Activated CD8-positive, alpha-beta memory T cell treated with anti-CD3 and anti-CD28 coated beads for 1 hour (primary cell): ENCODE measurements at places on chromosomes 6 and 20.

GRCh38 chr6:89927791-89928550 is 33.7 kb downstream of the GJA10 start:
- DNase-seq: no peak

DNA sequence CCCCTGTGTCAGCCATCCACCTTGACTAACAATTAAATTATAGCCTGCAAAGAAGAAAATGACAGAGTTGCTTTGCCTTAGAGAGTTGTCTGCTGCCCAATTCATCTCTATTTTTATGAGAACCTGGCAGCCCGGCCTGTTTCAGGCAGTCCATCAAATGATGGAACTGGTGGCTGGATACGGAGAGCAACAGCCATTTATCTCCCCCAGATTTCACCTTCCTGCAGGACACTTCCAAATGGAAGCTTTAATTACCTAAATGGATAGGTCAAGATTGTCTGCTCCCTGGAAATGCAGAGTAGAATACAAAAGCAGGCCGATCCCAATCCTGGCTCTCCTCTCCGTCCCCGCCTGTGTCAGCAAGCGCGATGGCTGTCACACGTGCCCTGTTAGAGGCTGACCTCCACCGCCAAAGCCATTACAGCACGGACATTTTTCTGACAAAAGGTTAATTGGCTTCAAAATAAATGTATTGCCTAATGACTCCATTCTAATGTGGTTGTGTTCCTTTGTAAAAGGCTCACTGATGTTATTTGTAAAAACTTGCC is 86.7 kb downstream of the PACRG start:
- no peak for DNase-seq

- DNase-seq: no peak
Measured at GRCh38 chr6:32432050-32432450, 7.6 kb upstream of the HLA-DRA start.

GRCh38 chr20:50750145-50750671 is 18.8 kb downstream of the PARD6B start:
- DNase-seq: no peak

DNA sequence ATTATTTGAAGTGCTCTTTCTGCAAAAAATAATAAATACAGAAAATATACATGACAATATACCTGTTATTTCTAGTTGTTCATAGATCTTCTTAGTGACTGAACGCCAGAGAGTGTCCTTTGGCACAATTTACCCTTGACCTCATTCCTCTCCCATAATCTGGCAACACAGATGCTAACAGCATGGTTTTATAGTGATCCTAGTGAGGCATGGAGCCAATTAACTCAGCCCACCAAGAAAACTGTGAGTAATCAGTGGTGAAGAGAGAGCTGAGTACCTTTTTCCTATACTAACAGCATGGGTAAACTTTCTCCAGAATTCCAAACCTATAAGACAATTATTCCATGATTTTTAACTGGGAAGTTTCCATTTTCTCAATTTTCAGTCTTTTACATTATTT is 61.0 kb downstream of the VGLL2 start:
- no peak for DNase-seq

- no peak for DNase-seq
Measured at GRCh38 chr6:890995-891394, 198.1 kb upstream of the EXOC2 start.

DNA sequence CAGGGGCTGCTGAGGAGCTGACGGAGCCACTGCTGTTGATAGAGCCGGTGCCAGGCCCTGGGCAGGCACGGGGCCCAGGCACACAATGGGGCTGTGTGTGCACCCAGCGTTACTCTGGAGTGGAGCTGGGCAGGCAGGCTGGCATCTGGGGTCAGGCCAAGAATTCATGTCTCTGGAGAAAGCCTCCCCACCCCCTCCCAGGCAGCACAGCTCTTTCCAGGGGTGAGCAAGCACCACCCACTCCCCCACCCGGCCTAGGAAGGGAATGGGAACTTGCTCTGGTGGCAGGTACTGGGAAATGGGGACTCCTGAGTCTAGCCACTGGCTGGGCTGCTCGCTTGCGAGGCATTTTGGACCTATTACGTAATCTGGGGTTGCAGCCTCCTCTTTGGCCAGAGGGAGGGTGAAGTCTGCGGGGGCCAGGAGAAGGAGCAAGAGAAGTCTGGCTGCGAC is 22.7 kb downstream of the TFEB start:
- DNase-seq: no peak
